ENCODE measurements at places on chromosomes 12 and 14.

- peak; percentile 93 for DNase-seq
Measured at GRCh38 chr12:124625867-124626675, 58.7 kb upstream of the NCOR2 start.

DNA sequence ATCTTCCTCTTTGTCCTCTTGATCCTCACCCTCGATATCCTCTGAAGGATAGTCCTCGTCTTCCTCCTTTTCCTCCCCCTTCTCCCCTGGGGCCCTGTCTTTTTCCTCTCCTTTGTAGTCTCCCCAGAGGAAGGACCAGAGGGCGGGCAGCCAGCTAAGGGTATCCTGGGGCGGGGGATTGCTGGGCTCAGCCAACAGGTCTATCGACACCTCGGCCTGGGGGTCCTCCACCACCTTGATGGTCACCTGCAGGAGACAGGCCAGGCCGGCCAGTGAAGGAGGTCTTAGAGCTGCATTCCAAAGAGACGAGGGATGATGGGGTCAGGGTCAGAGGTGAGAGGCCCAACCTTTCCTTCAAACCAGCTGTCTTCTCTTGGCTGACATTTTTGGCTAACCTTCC, 16.2 kb downstream of the ISM2 start:
- DNase-seq, result no peak

DNA sequence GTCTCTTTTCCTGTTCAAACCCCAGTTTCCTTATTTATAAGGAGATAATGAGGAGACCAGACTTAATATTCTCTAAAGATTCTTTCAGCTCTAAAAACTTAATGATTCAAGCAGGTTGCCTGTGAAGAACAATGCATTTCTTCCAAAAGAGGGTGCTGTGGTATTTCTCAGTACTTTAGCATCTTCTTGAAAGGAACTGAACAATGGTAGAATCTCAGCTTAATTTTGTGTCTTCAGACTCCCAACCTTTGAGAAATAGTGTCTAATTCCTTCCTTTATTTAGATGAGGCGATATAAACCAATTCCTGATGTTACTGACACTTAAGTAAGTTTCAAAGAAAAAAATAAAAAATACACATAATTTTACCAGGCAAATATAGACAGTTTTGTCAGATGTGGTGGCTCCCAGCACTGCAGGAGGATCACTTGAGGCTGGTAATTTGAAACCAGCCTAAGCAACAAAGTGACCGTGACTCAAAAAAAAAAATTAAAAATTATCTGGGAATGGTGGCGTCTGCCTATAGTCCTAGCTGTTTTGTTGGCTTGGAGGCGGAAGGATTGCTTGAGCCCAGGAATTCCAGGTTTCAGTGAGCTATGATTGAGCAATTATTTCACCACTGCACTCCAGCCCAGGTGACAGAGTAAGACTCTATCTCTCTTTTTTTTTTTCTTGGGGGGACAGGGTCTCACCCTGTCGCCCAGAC, 76.9 kb upstream of the PSMA6 start:
- DNase-seq, result no peak

GRCh38 chr12:65810036-65810435, 14.2 kb upstream of the HMGA2 start:
- DNase-seq, result no peak

DNA sequence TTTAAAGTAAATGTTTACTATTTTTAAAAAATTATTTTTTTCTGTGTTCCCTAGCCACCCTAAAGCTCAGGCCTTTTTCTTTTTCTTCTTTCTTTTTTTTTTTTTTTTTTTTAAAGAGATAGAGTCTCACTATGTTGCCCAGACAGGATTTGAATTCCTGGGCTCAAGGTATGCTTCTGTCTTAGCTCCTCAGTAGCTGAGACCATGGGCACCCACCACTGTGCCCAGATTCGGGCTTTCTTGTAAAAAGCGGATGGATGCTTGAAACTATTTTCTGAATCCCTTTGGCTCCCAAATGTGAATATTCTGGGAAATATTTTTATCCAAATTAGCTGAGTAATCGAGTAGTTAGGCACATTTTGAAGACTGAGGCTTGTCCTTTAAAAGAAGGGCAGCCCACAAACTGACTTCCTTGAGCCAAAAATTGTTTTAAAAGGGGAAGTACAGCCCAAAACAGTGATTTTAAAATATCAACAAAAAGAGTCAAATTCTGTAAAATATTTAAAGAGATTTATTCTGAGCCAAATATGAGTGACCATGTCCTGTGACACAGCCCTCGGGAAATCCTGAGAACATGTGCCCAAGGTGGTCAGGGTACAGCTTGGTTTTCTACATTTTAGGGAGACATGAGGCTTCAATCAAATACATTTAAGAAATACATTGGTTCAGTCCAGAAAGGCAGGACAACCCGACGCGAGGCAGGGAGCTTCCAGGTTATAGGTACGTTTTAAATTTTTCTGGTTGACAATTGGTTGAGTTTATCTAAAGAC, 28.8 kb upstream of the HIGD1C start:
- DNase-seq, result peak; percentile 25

DNA sequence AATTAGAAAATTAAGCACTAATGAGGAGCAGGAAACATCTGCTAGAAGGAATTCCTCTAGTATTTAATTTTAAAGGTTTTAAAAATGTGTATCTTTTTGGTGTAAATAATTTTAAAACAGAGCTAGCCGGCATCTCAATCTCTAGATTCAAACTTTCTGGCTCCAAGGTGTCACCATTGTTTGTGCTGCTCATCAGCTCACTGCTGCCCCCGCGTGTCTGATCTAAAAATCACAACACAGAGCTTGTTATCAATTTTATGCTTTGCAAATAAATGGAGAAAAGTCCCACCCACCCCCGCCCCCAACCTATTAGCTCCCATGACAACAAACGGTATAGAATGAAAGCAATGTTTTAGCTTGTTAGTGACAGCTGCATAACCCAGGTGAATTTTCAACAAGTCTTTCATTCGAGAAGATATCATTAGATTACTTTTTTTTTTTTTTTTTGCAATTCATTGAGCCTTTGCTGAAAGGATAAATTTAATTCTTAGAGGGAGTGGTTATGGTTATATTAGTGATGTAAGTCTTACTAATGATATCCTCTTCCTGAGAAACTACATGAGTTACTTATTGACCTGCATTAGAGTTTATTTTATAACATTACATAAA, 11.3 kb upstream of the ABHD12B start:
- DNase-seq, result peak; percentile 81
